ENCODE measurements at places on chromosomes 3 and 15.

DNA sequence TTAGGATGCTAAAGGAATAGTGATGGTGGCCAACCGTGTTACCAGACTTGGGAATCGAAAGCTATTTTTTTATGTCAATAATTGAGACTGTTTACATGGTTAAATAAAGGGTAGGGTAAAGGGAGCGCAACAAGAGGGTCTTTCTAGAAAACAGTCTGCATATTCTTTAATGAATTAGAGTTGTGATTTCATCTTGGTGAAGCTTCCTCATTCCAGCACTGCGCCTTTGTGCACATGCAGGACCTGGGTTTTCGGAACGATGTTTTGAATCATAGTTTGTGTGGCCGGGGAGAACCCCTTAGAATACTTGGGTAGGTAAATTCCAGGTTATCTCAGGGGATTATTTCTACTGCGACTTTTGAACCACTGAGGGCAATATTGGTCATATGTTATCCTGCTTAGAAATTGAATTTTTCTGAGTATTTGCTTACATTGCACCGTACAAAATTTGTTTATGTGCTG lies 1.3 kb downstream of the PIK3CA start:
- DNase-seq, result peak; percentile 3

GRCh38 chr3:194843556-194843955 lies 157.9 kb downstream of the FAM43A start:
- DNase-seq, result no peak

DNA sequence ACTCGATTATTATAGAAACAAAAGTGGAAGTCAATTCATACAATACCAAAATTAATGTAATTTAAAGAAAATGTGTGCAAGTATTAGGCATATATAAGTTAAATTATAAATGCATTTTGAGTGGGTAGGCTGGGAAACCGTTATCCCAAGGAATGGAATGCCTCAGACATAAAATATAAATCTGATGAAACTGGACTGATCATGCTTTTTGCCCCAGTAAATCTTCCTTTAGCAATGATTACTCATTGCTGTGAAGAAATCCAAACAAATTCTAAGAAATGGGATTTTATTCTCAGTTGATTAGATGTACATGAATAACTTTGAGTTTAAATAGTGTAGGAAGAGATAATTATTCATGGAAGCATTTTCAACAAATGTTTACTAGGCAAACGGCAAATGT lies 185.5 kb upstream of the KCNMB2 start:
- no peak for DNase-seq

- DNase-seq, result no peak
Observed at GRCh38 chr3:149390772-149391212, 13.3 kb upstream of the TM4SF1 start.

DNA sequence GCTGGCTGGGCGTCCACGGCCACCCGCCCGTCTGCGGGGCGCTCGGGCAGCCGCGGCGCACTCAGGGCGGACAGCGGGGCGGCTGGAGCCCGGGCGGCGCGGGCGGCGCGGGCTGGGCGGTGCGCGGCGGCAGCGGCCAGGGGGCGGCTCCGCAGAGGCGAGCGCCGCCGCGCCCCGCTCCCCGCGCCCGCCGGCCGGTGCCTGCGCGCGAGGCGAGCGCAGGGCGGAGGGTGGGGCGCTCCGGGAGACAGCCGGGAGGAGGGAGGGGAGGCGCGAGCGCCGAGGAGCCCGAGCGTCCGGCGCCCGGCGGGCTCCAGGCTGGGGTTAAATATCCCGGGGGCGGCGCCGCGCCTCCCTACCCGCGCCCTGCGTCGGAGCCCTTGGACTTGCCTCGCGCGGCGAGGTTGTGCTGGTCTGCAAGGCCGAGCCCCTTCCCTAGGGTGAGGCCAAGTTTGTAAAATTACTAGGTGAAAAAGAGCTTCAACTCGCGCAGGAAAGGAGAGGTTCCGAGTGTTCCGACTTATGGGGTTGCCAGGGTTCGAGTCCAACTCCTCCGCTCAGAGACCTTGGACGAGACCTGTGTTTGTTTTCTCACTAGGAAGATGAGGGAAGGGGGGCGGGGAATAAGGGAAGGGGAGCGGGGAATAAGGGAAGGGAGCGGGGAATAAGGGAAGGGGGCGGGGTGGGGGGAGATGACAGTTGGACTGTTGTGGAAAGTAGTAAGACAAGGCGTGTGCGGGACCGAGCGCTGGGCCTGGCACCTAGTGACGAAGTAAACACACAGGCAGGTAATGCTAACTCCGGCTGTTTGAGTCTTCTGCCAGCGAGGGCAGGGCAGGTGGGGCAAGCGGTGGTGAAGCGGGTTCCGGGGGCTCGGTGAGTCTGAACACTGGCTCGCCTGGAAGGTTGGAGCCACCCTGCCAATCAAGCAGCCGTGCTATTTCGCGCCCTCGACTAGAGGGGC lies at the start of gene TNFAIP8L3:
Gene TNFAIP8L3, minus strand, starts transcription at position 301 of the 964 bp plus-strand sequence. CDS start 311 bp downstream, outside the sequence.
- no peak for DNase-seq

DNA sequence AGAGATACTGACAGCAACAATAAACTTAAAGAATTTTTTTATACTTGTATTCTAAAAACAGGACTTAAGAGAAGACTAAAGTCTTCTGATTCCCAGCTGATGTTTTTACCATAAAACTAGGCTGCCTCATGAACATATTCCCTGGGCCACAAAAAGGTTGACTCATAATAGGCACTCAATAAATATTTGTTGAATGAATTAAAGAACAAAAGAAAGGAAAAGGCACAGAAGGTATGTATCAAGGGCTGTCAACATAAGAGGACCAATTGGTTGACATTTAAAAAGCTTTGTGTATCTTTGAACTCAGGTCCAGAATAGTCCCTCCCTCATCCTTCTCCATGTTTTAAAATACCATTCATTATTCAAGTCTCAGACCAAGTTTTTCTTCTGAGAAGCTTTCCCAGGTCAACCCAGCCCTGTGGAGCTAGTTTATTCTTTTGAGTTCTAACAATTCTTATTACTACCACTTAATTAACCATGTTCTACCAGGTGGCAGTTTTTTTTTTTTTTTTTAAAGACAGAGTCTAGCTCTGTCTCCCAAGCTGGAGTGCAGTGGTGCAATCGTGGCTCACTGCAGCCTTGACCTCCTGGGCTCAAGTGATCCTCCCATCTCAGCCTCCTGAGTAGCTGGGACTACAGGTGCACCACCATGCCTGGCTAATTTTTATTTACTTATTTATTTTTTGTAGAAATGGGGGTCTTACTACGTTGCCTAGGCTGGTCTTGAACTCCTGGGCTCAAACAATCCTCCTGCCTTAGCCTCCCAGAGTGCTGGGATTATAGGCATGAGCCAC lies 17.5 kb upstream of the ARHGEF3 start:
- no peak for DNase-seq

- DNase-seq, result no peak
Observed at GRCh38 chr15:101043011-101043410, 123.9 kb downstream of the LRRK1 start.

DNA sequence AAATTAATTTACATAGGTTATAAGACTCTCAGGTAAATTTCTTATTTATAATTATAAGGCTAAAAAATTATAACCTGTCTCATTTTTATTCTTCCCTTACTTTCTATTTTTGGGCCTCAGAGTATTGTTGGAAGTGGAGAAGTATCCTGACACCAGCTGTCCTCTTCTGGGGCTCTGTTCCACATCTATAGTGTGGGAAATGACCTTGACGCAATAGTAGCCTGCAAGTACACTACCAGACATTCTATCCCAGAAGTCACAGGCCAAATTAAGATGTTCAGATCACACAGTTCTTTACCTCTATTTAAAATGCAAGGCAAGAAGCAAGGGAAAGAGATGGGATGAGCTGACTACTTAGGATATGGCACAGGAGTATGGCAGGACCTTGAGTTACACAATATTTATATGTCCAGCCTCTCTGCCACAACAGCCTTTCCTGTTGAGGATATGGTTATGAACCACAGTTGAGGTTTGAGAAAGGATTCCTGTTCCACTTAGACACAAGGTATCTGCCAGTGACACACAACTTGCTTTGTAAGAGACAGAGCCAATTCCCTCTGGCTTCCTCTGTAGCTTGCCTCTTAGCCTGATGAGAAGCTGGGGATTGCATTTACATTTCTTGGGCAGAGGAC lies 158.0 kb upstream of the IL12A start:
- no peak for DNase-seq

- DNase-seq, result peak; percentile 9
Observed at GRCh38 chr3:63364495-63364894, 86.4 kb downstream of the SYNPR start.

DNA sequence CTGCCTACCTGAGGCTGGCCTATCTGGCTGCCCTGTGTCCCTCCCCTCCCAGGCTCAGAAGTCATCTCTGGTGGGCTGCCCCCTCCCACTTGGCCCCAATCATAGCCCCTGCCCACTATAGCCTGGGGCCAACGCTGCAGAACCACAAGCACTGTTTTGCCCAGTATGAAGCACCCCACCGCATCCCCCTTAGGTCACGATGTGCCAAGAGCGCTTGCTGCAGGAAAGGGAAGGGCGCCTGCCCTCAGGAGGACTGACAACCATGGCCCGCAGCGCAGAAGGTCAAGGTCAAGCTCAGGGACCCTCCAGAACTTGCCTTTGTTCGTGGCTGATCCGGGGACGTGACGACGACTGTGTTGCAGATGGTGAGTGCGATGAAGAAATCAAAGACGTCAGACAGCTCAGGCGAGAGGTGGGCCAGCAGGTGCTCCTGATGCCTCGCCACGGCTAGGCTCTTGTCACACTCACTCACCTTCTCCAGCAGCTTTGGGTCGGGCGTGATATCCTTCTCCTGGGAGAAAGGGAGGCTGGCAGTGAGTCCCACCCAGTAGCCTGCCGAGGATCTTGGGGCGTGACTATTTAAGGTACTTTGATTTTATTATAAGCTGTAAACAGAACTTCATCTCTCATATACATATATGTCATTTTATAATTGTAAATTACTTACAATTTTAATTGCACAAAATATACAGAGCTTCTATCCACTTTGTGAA lies 146.6 kb downstream of the ATP10A start:
- no peak for DNase-seq

- no peak for DNase-seq
Observed at GRCh38 chr15:85477061-85477460, 96.7 kb downstream of the AKAP13 start.

DNA sequence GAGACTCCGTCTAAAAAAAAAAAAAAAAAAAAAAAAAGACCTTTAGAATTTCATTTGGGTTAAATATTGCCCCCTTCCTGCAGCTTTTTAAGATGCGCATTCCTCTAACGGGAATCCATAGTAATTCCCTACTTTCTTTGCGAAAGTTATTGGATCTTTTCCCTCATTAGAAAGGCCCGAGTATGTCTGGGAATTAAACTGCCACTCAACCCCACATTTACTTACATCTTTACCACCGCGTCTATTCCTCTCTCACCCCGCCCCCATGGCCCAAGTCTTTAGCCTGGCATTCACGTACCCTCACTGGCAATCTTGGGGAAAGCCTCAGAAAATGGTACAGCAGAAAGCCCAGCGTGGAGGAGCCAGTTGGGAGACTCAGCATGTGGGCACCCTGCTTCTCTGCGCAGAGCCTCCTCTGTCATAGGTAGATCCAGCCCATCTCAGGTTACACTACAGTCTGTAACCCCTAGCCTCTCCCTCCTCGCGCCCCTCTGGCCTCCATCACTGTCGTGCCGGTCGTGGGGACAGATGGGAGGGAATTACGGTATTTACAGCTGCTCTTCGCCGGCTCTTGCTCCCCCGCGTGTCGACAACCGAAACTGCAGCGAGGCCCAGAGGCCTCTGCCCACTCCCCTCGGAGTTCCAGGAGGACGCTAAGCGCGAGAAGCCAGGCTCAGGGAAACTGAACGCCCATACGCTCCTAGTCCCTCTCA lies 6.4 kb upstream of the ANKDD1A start:
- peak; percentile 33 for DNase-seq

- DNase-seq, result no peak
Observed at GRCh38 chr3:113948015-113948917, 453 bp downstream of the ZDHHC23 start.

DNA sequence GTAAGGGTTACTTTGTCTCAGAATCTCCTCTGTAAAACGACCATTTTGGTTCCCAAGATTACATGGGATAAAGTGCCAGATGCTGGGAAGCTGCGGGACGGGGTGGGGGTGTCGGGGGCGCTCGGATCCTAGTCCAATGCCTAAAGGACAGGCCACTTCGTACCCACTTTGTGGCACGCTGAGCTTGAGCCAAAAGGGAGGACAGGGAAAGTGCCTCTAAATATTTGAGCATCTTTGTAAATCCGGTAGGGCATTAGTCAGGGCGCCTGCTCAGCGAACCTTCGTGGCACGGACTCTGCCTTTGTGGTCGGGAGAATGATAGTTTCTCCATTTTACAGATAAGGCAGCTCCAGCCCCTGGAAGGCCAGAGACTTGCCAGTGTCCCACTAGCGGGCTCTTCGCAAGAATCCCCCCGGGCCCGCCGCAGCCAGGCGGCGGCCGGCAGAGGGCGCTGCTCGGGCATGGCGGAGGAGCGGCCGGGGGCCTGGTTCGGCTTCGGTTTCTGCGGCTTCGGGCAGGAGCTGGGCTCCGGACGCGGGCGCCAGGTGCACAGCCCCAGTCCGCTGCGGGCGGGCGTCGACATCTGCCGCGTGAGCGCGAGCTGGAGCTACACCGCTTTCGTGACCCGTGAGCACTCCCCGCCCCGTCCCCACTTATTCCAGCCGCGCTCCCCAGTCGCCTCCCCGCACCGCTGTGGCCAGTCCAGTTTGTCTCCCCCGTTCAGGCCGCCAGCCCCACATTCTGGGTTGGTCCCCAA lies 1.8 kb downstream of the RCCD1 start:
- no peak for DNase-seq

GRCh38 chr15:67943475-67943874 lies 103.6 kb upstream of the RNU6-1 start:
- no peak for DNase-seq
